ENCODE measurements at places on chromosomes 1 and 21.

GRCh38 chr1:232302376-232303221 is 327.3 kb downstream of the SIPA1L2 start:
- no peak for DNase-seq

- DNase-seq: no peak
Measured at GRCh38 chr21:45420061-45421041, 15.4 kb downstream of the COL18A1 start.

GRCh38 chr1:225448146-225448805 is 20.4 kb upstream of the LBR start:
- no peak for DNase-seq

- DNase-seq: no peak
Measured at GRCh38 chr1:85427849-85428248, 37.1 kb downstream of the DDAH1 start.

- DNase-seq: peak; percentile 78
Measured at GRCh38 chr1:111082421-111083203, 57.3 kb downstream of the DRAM2 start.

GRCh38 chr1:41936107-41936506 is 17.4 kb upstream of the HIVEP3 start:
- peak; percentile 74 for DNase-seq

DNA sequence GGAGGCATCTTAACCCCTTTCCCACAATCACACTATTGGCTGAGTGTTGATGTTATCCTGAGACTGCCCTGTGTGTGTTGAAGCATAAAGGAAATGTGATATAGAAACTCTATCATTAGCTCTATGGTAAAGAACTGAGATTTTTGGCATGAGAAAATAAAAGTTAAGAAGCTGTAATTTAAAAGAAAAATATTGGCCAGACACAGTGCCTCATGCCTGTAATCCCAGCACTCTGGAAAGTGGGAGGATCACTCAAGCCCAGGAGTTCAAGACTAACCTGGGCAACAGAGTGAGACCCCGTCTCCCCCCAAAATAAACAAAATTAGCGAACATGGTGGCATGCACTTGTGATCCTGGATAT is 14.2 kb upstream of the RIPK4 start:
- DNase-seq: no peak

DNA sequence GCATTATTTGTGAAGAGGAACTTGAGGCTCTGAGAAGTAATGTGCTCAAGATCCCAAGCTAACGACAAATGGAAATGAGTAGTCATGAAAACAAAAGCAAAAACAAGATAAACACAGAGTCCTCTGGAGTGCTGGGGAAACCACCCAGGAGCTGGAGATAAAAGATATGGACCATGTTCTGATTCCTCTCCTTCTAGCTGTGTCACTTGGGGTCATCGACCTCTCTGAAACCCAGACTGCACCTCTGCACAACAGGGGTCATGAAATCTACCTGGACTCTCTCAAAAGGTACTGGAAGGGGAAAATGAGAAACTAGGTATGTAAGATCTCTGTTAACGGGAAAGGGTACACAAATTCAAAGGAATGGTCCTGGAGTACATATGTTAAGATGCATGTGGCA is 6.5 kb downstream of the PGLYRP4 start:
- DNase-seq: no peak

- no peak for DNase-seq
Measured at GRCh38 chr1:160548183-160548582, 25.1 kb upstream of the SLAMF6 start.

DNA sequence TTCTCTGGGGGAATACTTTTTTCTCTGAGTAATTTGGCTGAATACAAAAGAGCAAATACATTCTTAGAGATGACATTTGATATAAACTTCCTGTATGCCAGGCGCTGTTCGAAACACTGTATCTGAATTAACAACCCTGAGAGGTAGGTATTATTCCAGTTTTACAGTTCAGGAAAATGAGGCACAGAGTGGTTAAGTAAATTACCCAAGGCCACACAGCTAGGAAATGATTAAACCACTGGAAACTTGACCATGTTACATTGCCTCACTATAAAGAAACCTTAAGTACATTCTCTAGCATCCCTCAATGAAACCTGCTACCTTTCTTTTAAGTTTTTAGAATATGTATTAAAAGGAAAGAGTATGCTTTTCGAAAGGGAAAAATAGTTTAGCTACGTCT is 54.6 kb downstream of the SMYD2 start:
- DNase-seq: no peak

GRCh38 chr1:92485381-92486250 is 1.1 kb downstream of the GFI1 start:
- DNase-seq: peak; percentile 36

GRCh38 chr1:179366093-179366800 is 476 bp downstream of the AXDND1 start:
- peak; percentile 72 for DNase-seq

DNA sequence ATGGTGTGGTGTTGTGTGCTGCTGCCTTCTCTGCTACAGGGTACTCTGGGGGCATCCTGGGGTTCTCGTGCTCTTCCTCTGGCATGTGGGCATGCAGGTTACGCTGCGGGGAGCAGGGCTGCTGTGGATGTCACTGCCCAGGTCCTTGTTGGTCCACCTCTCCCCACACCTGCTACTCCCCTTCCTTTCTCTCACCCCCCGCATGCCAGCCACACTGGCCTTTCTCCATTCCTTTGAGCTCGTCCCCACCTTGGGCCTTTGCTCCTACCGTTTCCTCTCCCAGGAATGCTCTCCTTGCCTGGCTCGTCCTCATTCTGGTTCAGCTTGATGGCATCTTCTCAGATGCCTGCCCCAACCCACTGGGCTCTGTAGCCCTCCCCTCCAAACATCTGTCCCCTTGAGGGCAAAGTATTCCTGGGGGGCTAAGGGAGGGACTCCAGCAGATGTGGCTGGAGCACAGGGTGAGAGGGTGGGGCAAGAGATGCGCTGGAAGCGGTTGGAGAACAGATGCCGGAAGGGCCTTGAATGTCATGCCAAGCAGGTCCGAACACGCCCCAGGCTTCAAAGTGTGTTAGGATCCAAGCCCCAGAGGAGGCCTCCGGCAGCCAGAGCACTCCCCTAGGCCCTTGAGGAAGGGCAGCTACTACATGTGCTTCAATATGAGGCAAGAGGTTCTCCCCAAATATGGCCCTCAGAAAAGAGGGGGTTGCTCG is 23.4 kb downstream of the DMRTB1 start:
- no peak for DNase-seq

DNA sequence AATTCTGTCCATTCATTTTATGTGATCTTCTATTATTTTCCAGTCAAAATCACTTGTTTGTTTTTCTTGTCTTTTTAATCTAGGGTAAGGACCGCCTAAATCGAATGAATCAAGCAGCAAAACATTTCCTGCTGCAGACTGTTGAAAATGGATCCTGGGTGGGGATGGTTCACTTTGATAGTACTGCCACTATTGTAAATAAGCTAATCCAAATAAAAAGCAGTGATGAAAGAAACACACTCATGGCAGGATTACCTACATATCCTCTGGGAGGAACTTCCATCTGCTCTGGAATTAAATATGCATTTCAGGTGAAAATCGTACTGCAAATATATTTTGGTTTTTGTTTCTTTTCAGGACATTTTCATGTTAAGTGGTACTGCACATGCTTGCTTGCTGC is 20.5 kb downstream of the CLCA4 start:
- DNase-seq: no peak

GRCh38 chr1:10429868-10430215 is 391 bp upstream of the CENPS start:
- peak; percentile 63 for DNase-seq

DNA sequence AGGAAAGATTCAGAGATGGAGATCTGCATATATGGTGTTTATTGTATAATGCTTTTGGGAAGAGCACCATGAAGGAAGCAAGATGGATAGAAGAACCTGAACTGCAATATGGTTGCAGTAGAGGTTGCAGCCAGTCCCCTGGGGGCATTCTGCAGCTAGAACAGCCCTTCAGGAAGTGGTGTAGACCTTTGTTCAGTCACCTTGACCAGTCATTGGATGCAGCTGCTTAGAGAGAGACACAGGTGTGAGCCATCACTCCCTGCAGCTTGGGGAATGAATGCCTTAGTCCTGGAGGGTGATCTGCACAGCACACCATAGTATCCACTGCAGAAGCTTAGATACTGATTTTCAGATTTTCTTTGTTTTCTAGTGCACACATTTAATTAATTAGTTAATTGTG is 42.3 kb downstream of the NEK7 start:
- DNase-seq: no peak

DNA sequence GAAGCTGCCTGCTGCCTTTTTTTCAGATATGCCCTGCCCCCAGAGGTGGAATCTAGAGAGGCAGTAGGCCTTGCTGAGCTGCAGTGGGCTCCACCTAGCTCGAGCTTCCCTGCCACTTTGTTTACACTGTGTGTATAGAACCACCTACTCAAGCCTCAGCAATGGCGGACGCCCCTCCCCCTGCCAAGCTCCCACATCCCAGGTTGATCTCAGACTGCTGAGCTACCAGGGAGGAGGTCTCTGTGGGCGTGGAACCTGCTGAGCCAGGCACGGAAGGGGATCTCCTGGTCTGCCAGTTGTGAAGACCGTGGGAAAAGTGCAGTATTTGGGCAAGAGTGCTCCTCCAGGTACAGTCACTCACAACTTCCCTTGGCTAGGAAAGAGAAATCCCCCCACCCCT is 65.1 kb downstream of the MSH4 start:
- DNase-seq: no peak

DNA sequence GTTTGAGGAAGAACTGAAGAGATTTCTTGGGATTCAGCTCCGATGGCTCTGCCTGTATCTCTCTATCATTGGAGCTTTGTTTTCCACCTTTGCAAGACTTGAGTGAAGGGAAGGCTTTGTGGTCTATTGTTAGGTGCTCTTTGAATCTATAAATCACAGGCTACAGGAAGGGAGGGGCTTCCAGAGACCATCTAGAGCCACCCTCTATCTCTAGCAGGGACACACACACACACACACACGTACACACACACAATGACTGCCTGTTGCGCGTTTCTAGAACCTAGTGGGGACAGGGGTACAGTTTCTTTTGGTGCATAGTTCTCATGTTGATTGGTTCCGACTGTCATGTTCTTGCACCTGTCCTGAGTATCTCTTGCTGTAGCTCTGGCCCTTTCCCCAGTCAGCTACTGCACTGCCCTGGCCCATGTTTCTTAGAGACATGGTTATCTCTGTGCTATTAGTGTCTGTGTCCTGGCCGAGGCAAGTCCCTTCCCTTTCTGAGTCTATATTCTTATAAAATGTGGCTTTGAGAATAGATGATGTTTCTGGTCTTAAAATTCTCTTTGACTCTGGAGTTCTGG is 60.7 kb downstream of the MAN1C1 start:
- no peak for DNase-seq

DNA sequence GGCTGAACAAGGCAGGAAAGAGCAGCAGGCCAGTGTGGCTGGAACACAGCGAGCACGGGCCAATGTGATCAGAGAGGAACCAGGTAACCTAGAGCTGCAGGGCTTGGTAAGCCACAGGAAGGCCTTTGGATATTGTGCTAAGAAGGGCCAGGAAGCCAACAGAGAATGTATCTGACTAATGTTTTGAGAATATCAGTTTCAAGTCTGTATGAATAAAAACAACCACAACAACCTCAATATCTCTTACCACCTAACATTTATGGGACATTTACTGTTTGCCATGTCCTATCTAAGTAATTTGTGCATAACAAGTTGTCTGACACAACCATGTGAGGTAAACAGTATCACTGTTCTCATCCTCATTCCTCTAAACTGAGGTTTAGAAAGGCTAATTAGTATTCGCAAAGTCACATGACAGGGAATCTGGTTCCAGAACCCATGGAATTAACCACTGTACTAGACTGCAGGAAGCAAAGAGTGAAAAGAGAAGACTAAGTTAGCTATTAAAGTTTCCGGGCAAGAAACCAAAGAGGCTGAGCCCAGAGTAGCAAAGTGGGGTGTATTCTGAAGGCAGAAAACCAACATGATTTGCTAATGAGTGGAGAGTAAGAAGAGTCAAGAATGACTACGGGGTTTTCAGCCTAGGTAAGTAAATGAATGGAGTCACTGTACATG is 38.9 kb downstream of the SPRTN start:
- DNase-seq: no peak

DNA sequence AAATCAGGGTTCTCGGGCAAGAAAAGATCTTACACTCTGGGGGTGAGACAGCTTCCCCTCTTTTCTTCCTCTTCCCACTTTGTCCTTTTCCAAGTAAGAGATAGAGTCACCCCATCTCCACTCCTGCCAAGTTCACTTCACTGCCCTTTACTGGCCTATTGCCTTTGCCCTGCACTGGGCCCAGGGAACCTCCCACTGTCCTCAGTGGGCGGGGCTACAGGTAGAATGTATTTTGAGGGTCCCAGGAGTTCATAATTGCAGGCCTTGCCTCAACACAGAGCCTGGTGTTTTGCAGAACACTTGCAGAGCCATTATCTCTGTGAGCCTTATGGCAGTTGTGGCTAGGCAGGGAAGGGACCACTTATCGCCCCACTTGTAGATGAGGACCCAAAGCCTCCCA is 3.3 kb downstream of the AMPD2 start:
- no peak for DNase-seq

GRCh38 chr1:221308534-221309511 is 429.6 kb downstream of the HLX start:
- DNase-seq: peak; percentile 36
